ENCODE measurements at places on chromosomes 7 and 10. TPM values are rescaled to one million over a fixed set of nuclear protein-coding genes. Genes with fewer than 3 reads are reported as not detected.

PPP1R17 gene
- total RNA-seq: not detected

OR2A5 gene
- total RNA-seq: not detected

ARPC1A gene
- 124 TPM for total RNA-seq

AKR1C8 gene
- total RNA-seq: not detected

TYSND1 gene
- 17.7 TPM for total RNA-seq

RET gene
- 0.52 TPM for total RNA-seq

TRIM50 gene
- not detected for total RNA-seq

CYP3A4 gene
- not detected for total RNA-seq

GBX1 gene
- not detected for total RNA-seq

ZNF503 gene
- 6.6 TPM for total RNA-seq

TDRD1 gene
- not detected for total RNA-seq

GALNT17 gene
- total RNA-seq: not detected

ASAH2 gene
- total RNA-seq: 3.1 TPM

Data from A549 treated with Mapracorat at 1 μM for 4 hours (cell line).